ENCODE measurements at places on chromosomes 1 and 21.

DNA sequence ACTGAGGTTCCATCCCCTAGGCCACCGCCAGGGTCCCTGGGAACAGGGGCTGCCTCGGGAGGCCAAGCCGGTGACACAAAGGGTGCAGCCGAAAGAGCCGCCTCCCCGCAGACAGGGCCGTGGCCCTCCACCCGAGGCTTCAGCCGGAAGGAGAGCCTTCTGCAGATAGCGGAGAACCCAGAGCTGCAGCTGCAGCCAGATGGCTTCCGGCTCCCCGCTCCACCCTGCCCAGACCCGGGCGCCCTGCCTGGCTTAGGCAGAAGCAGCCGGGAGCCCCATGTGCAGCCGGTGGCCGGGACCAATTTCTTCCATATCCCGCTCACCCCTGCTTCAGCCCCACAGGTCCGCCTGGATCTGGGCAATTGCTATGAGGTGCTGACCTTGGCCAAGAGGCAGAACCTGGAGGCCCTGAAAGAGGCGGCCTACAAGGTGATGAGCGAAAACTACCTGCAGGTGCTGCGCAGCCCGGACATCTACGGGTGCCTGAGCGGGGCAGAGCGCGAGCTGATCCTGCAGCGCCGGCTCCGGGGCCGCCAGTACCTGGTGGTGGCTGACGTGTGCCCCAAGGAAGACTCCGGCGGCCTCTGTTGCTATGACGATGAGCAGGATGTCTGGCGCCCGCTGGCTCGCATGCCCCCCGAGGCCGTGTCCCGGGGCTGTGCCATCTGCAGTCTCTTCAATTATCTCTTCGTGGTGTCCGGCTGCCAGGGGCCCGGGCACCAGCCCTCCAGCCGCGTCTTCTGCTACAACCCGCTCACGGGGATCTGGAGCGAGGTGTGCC lies 1.4 kb downstream of the KLHDC7A start:
- DNase-seq: no peak

- DNase-seq: no peak
Observed at GRCh38 chr1:149916193-149916897, 1.3 kb downstream of the SV2A start.

DNA sequence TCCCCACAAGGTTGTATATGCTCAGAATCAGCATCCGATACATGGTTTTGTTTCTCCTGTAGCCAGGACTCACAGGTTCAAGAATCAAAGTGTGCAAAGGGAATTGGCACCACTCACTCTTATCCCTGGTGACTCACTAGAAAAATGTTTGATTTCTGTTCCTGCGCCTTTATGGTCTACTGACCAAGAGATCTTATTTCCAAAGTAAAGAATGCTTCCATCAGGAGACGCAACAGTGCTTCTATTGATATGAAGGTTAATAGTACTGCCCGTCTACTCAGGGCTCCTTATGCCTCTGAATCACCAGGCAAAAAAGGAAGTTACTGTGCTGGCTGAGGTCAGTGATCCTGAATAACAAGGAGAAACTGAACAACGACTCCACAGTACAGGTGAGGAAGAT lies 1392.0 kb upstream of the PRMT6 start:
- DNase-seq: no peak

DNA sequence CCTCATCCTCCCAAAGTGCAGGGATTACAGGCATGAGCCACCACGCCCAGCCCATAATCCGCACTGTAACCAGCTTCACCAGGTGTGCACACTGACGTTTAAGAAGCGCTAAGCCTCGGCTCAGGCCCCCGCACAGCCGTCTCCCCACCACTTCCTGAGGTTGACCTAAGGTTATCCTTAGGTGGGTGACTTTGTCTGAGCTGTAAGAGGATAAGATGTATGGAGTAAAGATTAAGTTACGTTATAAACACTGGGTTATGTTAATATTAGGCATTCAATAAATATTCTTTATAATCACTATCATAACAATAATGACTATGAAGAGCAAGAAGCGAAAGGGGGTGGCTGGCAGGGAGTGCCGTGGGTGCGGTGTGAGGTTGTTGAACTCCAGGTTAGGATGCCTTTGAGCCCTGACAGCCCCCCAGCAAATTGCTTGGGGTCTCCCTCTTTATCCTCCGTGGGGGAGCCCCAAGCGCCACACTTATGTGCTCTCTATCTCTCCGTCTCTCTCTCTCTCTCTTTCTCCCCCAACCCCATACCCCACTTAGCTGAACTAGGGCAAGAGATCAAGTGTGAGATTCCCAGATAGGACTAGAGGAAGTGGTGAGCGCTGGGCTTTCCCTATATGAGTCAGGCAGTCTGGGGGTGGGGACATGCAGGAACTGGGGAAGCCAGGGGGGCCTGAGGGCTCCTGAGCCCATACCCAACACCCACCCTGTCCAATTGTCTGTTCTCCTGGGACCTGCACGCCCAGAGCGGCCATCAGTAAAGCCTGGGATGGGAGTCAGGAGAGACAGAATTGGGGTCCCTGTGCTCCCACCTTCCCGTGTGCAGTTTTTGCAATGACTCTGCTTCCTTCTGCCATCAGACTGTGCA lies 7.6 kb downstream of the EFHD2 start:
- no peak for DNase-seq

DNA sequence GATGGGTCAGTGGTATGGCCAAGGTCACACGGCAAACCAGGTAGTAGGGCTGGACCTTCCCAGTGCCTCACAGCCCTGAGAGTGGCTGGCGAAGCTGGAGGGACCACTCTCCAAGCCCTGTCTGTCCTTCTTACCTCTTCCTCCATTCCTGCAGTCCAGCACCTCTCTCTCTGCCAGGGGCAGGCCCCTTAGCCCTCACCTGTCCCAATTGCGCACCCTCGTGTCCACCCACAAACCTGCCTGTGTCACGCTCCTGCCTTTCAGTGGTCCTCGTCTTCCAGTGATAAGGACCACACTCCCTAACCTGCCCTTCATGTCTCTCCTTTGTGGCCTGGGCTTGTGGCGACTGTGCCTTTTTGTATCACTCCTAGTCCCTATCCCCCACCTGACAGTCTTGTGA lies 3.4 kb downstream of the PODN start:
- DNase-seq: no peak

GRCh38 chr1:22582661-22583635 lies 19.7 kb downstream of the EPHA8 start:
- DNase-seq: no peak

DNA sequence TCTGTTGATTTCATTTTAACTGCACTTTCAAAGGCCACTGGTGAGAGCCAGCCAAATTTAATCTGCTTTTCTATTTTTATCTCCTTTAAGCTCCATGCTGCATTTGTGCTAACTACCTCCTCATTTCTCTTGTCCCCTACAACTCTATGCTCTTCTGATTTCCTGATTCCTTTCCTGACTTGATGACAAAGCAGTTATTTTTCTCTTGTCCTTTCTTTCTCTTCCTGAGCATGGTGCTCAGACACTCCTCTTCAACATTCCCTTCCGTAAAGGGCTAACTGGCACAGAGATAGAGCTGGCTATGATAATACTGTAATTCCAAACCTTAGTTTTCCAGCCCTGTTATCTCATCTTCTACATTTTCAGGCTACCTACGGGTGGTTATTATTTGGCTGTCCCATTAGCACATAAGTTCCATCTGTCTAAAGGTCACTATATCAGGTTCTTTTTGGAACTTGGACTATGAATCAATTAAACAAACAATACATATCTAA lies 6.8 kb upstream of the BCAS2 start:
- DNase-seq: no peak

DNA sequence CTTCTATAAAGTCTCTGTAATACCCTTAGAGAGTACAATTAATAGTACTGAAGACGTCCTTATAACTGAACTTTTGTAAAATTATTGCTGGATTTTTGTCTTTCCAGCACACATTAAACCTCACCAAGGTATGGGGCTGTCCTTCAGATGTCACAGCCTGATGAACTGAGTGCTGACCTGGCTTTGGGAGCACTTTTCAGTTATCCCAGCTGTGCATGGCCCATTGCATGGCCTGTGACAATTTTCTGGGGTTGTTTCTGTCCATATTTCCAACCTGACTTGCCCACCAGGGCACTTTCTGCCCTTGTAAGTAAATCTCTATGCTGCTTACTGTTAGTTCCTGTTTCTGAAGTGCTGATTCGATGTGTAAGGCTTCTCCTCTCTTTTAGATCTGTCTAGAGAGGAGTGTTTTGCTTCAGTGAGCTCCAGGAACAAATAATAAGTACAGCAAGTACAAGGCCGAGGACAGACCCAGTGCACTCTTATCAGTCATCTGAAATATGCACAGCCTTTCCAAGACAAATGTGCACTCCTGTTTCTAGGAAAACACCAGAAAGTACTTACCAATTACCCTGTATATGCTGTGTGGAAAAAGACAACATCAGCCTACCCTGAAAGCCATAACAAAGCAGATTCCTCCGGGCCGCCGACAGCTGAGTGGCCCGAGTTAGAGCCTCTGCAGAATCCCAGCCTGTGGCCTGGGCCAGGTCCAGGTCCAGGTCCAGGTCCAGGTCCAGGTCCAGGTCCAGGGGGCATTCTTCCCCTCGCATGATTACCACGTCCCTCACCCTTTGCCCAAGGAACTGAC lies 121.7 kb downstream of the DHRS3 start:
- DNase-seq: no peak

DNA sequence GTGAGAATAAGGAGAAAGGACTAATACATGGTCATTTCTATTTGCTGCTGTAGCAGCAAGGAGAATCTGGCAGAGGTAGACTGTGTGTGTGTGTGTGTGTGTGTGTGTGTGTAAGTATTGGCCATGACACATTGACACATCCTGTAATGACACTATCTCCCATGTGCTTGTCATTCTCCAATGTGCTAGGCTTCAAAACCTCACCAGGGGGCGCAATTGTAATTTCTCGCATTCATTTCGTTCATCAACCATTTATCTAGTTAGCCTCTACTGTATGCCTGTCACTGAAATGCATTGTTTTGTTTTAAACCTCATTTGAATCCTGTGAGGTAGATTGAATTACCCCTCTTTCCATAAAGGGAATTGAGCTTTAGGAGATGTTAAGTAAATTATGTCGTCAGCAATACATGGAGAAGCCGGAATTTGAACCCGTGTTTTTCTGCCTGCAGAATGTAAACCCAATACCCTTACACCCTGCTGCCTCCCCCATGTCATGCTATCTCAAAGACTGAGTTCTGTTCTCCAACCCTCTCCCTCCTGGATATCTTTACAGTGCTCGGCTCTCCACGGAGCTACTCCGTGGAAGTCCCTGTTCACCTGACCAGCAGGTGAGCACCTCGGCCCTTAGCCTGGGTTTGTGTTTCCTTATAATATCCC lies 100.8 kb downstream of the UCK2 start:
- peak; percentile 64 for DNase-seq

DNA sequence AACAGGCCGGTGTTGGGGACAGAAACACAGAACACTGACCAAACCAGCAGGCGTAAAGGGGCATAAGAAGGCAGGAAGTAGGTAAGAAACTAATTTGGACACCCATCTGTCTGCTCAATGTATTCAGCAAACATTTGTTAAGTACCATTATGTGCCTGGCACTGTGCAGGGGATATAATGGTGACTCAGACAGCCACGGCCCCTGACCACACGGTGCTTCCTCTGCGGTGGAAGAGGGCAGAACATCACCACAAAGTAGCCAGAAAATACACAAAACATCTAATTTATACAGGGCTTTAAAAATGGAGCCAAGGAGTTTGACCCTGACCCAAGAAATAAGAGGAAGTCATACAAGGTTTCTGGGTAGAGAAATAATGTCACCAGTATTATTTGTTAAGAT lies 12.9 kb downstream of the DNAJC11 start:
- DNase-seq: no peak

- no peak for DNase-seq
Observed at GRCh38 chr1:117644696-117645311, 39.0 kb downstream of the TENT5C start.

DNA sequence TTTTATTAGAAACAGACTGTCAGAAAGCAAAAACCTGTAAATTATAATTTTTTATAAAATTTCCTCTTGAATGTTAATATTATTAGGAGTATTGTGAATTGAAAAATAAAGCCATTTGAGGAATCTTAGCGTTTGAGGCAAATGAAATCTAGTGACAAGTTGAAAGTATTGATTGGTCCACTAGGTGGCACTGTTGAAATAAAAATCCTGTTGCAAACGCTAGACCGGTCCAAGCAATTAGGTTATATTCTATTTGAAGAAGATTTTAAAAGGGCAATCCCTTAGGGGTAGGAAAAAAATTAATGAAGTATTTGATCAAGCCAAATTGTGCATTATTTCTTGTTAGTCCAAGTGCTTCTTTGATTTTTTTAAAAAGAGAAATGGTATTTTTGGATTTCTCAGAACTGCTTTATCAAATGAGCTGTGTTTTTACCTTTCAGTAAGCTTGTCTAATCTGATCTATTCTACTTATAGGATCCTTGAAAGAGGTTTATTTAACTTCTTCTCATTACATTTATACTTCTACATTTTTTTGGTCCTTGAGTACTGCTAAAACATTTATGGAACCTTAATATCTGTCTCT lies 57.7 kb downstream of the ATG4C start:
- DNase-seq: peak; percentile 69

- no peak for DNase-seq
Observed at GRCh38 chr1:153655333-153655732, 3.2 kb upstream of the SNAPIN start.

DNA sequence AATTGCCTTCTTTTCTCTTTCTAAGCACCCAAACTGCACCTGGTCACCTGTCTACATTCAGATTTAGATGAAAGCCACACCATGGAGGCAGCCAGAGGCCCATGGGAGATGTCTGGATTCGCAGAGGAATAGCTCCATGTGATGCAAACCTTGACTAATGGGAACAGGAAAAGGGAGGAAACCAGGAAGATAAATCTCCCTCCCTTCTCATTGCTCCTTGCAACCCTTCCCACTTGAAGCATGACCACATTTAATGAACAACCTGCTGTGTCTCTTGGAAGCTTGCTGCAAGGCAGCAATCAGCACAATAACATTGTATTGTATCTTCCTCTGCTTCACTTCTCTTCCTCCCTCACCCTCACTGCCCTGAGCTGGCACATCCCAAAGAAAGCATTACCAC lies 42.6 kb upstream of the KLF17 start:
- DNase-seq: no peak

- no peak for DNase-seq
Observed at GRCh38 chr1:186042230-186042629, 308.0 kb downstream of the HMCN1 start.

- no peak for DNase-seq
Observed at GRCh38 chr1:11764115-11764514, 2.1 kb downstream of the C1orf167 start.

GRCh38 chr1:161209790-161210409 lies 5.2 kb upstream of the FCER1G start:
- DNase-seq: peak; percentile 67

GRCh38 chr21:20425856-20426255 lies 572.4 kb upstream of the NCAM2 start:
- no peak for DNase-seq

DNA sequence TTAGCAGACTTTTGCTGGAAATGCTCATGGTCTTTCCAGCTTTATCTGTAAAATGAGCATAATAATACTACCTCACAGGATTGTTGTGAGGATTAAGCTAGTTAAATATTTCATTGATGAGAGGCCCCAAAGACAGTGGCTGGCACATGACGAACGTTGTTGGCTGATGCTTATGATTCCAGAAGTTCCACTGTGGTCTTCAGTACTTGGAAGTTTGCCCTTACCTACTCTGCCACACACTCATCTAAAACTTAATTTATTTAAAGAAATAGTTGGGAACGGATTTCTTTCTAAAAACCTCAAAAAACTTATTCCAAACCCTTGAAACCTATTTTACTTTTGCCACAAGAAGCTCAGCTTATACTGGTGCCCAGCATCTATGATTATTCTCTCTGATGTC lies 170.7 kb downstream of the DHRS3 start:
- no peak for DNase-seq
